Psoas muscle (tissue), 8 donors: ENCODE measurements at places on chromosomes 3 and 15. TPM values are rescaled to one million over a fixed set of nuclear protein-coding genes. Genes with fewer than 3 reads are reported as not detected.

GOLGA8T gene
- not detected for total RNA-seq

SLC27A2 gene
- not detected for total RNA-seq

LXN gene
- total RNA-seq = 2.8 TPM

ARNT2 gene
- total RNA-seq = 2.7 TPM

TMEM40 gene
- 0.59 TPM for total RNA-seq

SCN5A gene
- 34.2 TPM for total RNA-seq

TNNC1 gene
- 6,129 TPM for total RNA-seq

CD86 gene
- 1.4 TPM for total RNA-seq

SI gene
- not detected for total RNA-seq

RASGRF1 gene
- not detected for total RNA-seq

CHDH gene
- 1.8 TPM for total RNA-seq

CLDN11 gene
- total RNA-seq = 3.0 TPM

DUOXA1 gene
- not detected for total RNA-seq

WDR49 gene
- total RNA-seq = not detected

MORC1 gene
- not detected for total RNA-seq

SLC51B gene
- not detected for total RNA-seq

HTR3E gene
- not detected for total RNA-seq

CYP1A1 gene
- total RNA-seq = not detected

TMEM266 gene
- 5.6 TPM for total RNA-seq

IGSF10 gene
- total RNA-seq = 0.06 TPM

CPB1 gene
- total RNA-seq = 2.3 TPM

CACNA2D3 gene
- 10.2 TPM for total RNA-seq
